ENCODE measurements at places on chromosomes 3 and 15.
A peak's percentile ranks its signal among the peaks of the same experiment; 100 is the strongest.

DNA sequence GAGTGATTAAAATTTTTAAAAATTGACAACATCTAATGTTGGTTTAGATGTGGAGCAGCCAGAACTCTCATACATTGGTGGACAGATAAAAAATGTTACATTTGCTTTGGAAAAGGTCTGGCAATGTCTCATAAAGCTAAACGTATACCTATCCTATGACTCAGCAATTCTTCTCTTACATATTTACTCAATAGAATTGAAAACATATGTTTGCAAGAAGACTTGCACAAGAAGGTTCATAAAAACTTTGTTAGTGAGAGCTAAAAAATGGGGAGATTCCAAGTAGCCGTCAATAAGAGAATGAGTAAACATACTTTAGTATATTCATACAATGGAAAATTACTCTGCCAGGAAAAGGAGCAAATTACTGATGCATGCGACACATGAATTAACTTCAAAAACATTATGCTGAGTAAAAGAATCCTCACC is 30.0 kb downstream of the MASP1 start:
- no peak for DNase-seq

GRCh38 chr15:48414015-48414414 is 82.8 kb downstream of the DUT start:
- DNase-seq, result no peak

GRCh38 chr3:123380261-123380660 is 68.6 kb downstream of the ADCY5 start:
- no peak for DNase-seq

- DNase-seq, result no peak
These were observed 227.3 kb upstream of the IL12A start for GRCh38 chr3:159761369-159761768.

DNA sequence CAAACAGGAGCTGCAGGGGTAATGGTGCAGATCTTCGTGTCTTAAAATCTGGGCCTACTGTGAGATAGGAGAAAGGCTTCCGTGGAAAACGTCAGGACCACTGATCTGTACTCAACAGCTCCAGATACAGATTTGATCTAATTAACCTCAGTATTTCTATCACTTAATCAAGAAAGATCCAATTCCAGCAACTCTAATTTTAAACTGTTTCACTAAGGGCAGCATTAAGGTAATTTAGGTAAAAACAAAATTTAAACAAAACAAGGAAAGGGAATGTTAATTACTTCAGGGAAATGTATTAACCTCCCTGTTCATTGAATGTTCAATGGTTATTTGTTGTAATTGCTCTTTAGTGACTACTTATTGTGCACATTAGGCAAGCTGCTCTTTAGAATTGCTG is 26.4 kb upstream of the TTC14 start:
- no peak for DNase-seq

- no peak for DNase-seq
These were observed 90.7 kb downstream of the CHRD start for GRCh38 chr3:184470551-184470950.

DNA sequence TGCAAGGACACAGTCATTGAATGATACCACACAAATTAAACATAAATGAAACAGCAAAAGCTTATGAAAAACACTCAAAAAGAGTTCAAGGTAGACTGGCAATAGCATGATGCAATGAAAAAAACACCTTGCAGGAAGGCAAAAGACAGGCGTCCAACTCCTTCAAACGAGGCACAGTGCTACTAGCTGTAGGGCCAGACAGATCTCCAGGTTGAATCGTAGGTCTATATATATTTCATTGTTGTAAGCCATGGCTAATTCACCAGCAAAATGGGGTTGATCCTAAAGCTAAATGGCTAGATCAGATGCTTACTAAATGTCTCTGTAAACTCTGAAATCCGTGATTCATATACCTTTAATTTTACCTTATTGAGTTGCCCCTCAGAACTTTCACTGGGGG is 94.2 kb downstream of the THRB start:
- DNase-seq, result no peak

DNA sequence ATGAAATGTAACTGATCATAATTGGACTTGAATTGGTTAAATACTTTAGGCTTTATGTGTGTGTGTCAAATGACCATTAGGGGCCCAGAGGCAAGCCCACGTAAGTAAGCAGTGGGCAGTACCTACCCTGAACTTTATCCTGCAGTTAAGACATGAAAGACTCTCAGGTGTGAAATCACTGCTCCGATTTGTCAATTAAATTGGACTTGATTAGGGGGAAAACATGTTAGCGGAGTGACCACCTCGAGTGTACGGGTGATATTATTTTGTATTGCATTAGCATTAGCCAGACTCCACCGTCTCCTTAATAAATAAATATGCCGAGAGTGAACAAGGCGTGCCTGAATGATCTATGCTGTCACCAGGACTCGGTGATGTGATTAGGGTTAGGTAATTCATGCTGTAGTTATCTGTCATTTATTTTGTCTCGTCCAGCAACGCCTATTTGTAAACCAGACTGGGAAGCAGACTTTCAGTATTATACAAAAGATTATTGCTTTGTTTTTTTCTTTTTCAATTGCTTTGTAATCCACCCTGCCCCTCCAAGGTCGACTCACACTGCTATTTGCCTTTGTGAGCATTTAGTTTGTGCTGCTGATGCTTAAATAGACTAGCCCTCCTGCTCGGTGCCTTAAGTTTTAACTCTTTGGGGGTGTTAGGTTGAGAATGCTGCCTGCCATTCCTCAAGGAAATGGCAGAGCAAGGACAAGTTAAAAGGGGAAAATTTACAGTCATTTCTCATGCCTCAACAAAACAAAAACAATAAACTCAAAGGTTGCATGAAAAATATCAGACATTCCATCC is 1.8 kb downstream of the RBMS3 start:
- DNase-seq, result no peak

DNA sequence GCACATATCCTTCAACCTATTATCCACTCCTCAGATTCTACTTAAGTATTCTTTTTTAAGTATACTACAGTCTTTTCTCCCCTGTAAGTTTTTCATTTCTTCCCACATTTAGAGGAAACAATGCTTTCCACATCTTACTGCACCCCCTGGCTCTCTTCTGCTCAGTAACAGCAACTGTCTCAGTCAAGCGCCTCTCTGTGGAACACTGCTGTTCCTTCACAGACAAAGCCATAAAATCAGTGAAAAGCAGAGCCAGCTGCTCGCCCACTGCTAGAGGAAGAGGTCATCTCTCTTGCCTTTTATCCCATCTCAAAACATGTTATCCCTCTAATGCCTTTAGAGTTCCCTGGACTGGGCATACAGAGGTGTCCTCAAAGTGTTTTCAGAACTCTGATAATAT is 24.8 kb downstream of the SERP1 start:
- DNase-seq, result no peak

DNA sequence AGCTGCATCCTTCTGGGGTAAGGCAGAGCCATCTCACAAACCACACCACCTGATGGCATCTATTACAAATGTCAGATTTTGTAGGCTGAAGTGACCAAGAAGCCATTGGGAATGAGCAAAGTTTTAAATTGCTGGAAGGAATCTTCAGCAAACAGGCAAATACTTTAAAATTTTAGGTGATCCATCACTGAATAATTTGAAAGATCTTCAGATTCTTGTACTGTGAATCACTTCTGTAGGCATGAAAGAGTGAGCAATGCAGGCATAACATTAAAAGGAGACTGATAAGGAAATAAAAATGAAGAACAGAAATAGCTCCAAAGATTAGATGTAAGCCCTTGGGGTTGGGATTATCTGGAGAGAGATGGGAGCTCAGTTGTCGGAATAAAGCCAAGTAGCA is 36.0 kb upstream of the ALDH1L1 start:
- no peak for DNase-seq

DNA sequence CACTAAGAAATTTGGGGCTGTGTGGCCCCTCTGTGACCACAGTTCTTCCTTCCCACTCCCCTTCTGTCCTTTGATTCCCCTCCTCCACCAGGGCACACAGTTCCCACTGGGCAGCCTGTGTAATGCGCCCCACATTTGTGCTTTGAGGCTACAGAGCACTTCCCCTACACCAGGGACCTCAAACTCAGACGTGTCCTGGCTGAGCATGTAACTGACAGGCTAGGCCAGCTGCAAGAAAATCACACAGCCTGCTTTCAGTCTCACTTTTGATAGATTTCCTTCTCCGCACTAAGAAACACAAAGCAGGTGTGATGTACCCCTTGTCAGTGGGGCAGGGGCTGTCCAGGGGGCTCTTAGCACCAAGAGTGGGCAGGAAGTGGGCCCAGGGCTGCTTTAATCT is 29.6 kb downstream of the PRKCD start:
- no peak for DNase-seq

GRCh38 chr15:45205192-45205591 is 17.4 kb upstream of the SHF start:
- DNase-seq, result peak; percentile 25

GRCh38 chr15:90871716-90872485 is 3.5 kb downstream of the FURIN start:
- DNase-seq, result no peak

GRCh38 chr3:117997201-117998049 is 1037.2 kb downstream of the IGSF11 start:
- DNase-seq, result no peak

DNA sequence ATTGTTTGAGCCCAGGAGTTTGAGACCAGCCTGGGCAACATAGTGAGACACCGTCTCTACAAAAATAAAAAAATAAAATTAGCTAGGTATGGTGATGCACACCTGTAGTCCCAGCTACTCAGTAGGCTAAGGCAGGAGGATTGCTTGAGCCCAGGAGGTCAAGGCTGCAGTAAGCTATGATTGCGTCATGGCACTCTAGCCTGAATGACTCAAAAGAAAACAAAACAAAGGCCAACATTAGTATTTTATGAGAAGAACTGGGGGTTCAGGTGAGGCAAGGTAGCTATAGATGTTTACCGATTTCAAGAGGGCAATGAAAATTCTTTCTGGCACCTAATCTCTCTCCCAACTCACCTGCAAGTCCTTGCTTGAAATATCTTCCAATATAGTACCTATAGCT is 77.2 kb downstream of the GREM1 start:
- DNase-seq, result no peak

GRCh38 chr15:60957111-60957510 is 272.0 kb downstream of the RORA start:
- DNase-seq, result no peak

- DNase-seq, result no peak
These were observed 192.4 kb upstream of the RORA start for GRCh38 chr15:61421470-61421869.

GRCh38 chr15:74821091-74821789 is 5.2 kb upstream of the CPLX3 start:
- DNase-seq, result no peak

- DNase-seq, result no peak
These were observed 32.6 kb downstream of the PLS1 start for GRCh38 chr3:142628801-142629200.

- no peak for DNase-seq
These were observed 32.3 kb downstream of the XXYLT1 start for GRCh38 chr3:195238586-195239118.

GRCh38 chr3:36562945-36563344 is 182.6 kb downstream of the STAC start:
- no peak for DNase-seq

GRCh38 chr3:107668416-107668815 is 145.7 kb downstream of the BBX start:
- DNase-seq, result no peak

- no peak for DNase-seq
These were observed 74.1 kb upstream of the KBTBD8 start for GRCh38 chr3:66923969-66924368.

GRCh38 chr15:87047203-87047965 is 967.7 kb downstream of the AGBL1 start:
- no peak for DNase-seq

DNA sequence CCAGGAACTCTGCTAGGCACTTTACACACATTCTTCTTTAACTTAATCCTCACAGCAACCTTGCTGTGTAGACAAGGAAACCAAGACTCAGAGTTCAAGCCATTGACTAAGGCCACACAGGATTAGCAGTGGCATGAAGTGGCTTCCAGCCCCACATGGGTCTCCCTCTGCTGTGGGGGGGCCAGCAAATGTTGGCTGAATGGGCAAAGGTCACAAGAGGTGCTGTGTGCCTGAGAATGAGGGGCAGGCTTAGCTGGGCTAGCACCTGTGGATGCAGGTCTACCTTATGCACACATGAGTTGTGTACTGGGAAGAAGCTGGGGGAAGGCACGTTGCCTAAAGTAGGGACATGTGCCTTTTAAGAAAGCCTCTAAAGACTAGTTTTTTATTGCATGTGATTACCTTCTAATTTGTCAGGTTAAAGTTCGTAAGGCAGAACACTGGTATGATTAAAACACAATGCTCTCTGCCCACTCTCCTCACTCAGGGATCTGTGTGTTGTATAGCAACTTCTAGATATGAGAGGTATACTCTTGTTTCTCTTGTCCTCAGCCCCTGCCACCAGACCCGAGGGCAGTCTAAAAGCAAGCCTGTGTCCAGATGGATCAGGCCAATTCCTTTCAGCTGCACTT is 10.9 kb downstream of the BAHD1 start:
- no peak for DNase-seq

GRCh38 chr15:65663521-65663920 is 41.8 kb downstream of the SLC24A1 start:
- DNase-seq, result no peak

DNA sequence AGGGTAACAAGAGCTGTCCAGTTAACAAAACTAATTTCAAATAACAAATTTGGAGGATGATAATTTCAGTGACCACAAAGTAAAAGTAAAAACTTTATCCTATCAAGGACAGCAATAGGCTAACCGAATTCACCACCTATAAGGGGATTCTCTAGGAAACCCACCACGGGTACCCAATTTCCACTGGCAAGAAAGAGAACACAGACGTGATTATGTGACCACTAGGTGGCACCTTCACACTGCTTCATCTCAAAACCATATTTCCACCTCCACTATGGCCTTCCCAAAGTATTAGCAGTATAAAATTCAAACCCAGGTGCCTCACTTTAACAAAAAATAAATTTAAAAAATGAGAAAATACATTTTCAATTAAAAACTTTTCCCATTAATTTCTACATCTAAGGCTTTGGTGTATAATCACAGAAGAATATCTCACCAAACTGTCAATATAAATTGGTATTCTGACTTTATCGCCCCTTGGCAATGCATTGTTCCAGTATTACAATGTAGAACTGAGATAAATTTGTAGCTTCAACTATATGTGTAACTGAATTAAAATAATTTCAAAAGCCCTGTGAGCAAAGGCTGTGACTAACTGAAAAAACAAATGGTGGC is 96.5 kb downstream of the FSIP1 start:
- DNase-seq, result peak; percentile 2

GRCh38 chr3:111311709-111312235 is 230.2 kb upstream of the CD96 start:
- DNase-seq, result no peak

DNA sequence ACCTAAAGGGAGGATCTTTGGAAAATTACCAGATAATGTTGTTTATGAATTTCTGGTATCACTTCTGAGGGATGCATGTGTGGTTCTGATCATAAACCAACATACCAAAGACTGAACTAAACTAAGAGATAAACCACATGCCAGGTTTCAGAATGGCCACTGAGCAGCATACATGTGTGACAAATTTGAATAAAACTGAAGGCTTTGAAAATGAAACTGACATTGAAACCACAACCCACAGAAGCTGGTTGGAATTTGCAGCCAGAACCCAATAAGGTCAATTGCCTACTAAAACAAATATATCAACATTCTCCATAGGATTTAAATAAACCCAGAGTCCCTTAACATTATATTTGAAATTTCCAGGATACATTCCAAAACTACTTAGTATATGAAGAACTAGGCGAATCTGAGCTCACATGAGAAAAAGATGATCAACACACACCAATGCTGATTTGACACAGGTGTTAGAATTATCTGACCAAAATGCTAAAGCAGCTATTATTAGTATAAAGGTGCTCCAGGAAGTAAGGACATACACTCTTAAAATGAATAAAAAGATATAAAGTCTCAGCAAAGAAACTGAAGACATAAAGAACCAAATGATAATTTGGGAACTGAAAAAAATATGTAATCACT is 125.0 kb downstream of the ZNF280D start:
- no peak for DNase-seq

Measured in activated CD8-positive, alpha-beta memory T cell treated with anti-CD3 and anti-CD28 coated beads for 1 hour (primary cell).